ENCODE measurements at places on chromosomes 13 and 19.

DNA sequence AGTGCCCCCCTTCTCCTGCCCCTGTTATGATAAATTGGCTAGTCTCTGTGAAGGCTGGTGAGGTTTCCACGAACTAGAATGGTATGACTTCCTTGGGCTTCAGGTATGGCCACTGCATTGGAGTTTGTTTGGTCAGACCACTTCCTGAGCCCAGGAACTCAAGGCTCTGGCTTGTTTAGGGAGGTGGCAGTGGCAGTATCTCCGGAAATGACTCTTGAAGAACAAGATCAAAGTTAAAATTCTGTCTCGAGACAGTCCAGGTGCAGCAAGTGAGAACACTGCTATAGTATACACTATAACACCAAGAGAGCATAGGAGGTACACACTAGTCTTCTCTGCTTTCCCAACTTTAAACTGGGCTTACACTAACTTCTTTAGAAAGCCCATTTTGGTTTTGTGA is 309.1 kb downstream of the KLF12 start:
- H3K27ac ChIP-seq = no peak overlapping the region
- H3K27me3 ChIP-seq = no peaks in the 10 kb centered on the region
- H3K36me3 ChIP-seq = no peaks in the 10 kb centered on the region
- no peak overlapping the region for H3K4me3 ChIP-seq

DNA sequence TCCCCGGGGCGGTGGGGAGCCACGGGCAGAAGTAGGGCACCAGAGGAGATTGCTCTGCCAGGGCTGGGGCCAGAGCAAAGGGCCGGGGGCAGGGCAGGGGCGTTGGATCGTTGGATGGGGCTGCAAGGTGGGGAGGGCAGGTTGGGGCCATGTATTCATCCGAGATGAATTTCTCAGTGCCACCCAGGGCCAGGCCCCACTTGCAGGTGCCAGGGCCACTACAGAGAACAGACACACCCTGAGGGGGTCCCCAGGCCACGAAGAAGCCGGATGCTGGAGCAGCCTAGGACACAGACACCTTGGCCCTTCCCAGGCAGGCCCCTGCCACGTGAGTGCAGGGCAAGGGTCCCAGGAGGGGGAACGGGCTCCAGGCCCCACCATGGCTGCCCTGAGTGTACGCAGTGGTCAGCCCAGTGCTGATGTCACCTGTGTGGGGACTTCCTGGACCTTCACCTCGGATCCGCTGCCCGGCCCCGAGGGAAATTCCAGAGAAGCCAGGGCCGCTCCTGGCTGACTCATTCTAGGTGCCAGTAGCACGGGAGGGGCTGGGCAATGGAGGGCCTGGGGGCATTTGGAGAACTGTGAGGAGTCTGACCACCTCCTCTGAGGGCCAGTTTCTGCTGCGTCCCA is 9.6 kb upstream of the SBNO2 start:
- no peaks in the 10 kb centered on the region for H3K36me3 ChIP-seq
- no peaks in the 10 kb centered on the region for H3K27me3 ChIP-seq
- peak overlapping the region; percentile 43 for H3K27ac ChIP-seq

GRCh38 chr19:29851769-29852521 is 40.2 kb downstream of the CCNE1 start:
- H3K4me1 ChIP-seq = peaks cover 28% of the 10 kb centered on the region
- H3K4me3 ChIP-seq = no peak overlapping the region
- H3K27ac ChIP-seq = no peak overlapping the region
- no peaks in the 10 kb centered on the region for H3K36me3 ChIP-seq
- no peak for DNase-seq

- H3K36me3 ChIP-seq = no peaks in the 10 kb centered on the region
- H3K4me3 ChIP-seq = no peak overlapping the region
- no peaks in the 10 kb centered on the region for H3K4me1 ChIP-seq
- no peak overlapping the region for H3K27ac ChIP-seq
- no peaks in the 10 kb centered on the region for H3K27me3 ChIP-seq
Observed at GRCh38 chr13:109226631-109227030, 559.8 kb downstream of the IRS2 start.

DNA sequence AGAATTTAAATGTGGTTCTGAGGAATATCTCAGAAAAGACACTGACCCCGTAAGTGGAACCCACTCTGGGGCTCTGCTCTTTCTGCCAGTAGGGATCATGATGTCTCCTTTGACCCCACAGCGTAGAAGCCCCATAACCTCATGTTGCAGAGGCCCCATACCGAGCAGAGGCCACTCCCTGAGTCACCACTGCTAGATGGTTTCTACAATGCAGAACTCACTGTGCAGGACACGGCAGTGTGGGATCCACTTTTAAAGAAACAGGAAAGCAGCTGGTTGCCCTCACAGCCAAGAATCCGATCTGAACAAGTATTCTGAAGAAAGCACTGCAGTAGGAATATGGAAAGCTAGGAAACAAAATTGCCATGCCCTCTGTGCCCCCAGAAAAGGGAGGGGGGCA is 4.2 kb downstream of the SLC7A1 start:
- H3K27ac ChIP-seq = no peak overlapping the region
- H3K27me3 ChIP-seq = peaks cover 2% of the 10 kb centered on the region
- H3K4me3 ChIP-seq = no peak overlapping the region
- peaks cover 38% of the 10 kb centered on the region for H3K36me3 ChIP-seq

GRCh38 chr13:48586591-48587103 is 53.8 kb upstream of the RCBTB2 start:
- H3K36me3 ChIP-seq = no peaks in the 10 kb centered on the region
- H3K4me3 ChIP-seq = no peak overlapping the region
- H3K27ac ChIP-seq = no peak overlapping the region
- peaks cover 92% of the 10 kb centered on the region for H3K4me1 ChIP-seq
- DNase-seq = no peak

- no peak overlapping the region for H3K27ac ChIP-seq
- H3K36me3 ChIP-seq = no peaks in the 10 kb centered on the region
- no peak for DNase-seq
- no peak overlapping the region for H3K4me3 ChIP-seq
- no peaks in the 10 kb centered on the region for H3K27me3 ChIP-seq
- peaks cover 53% of the 10 kb centered on the region for H3K4me1 ChIP-seq
Observed at GRCh38 chr19:2619076-2619475, 83.4 kb downstream of the GNG7 start.

GRCh38 chr13:24675806-24676570 is 4.2 kb upstream of the ATP12A start:
- H3K27ac ChIP-seq = no peak overlapping the region
- DNase-seq = no peak
- H3K36me3 ChIP-seq = no peaks in the 10 kb centered on the region
- peaks cover 7% of the 10 kb centered on the region for H3K4me1 ChIP-seq
- H3K4me3 ChIP-seq = no peak overlapping the region

DNA sequence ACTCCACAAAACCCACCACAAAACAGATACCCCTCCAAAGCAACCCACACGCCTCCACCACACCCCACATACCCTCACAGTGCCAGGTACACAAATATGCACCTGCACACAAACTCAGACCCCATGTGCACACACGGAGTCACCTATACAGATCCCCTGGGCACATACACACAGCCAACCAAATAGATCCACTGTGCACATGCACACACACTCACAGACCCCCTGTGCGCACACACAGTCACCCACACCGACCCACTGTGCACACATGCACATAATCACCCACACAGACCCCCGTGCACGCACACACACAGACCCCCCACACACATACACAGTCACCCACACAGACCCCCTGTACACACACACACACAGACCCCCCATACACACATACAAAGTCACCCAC is 107.8 kb downstream of the HSPH1 start:
- H3K4me3 ChIP-seq = no peak overlapping the region
- H3K27me3 ChIP-seq = no peaks in the 10 kb centered on the region
- no peak for DNase-seq
- H3K4me1 ChIP-seq = no peaks in the 10 kb centered on the region
- no peaks in the 10 kb centered on the region for H3K36me3 ChIP-seq
- H3K27ac ChIP-seq = no peak overlapping the region

DNA sequence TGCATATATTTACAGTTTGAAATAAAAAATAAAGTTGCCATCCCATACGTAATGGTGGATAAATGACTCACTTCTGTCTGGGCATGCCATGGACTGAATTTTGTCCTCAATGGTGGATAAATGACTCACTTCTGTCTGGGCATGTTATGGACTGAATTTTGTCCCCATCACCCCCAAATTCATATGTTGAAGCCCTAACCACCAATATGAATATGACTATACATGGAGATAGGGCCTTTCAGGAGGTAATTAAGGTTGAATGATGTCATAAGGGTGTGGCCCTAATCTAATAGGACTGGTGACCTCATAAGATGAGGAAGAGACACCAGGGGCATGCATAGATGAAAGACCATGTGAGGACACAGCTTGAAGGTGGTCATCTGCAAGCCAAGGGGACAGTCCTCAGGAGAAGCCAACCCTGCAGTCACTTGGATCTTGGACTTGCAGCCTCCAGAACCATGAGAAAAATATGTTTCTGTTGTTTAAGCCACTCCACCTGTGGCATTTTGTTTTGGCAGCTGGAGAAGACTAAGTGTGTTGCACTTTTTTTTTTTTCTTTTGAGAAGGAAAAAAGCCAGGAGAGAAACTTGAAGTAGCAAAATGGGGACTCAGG is 41.8 kb downstream of the RFC3 start:
- H3K27ac ChIP-seq = no peak overlapping the region
- no peaks in the 10 kb centered on the region for H3K27me3 ChIP-seq
- H3K36me3 ChIP-seq = no peaks in the 10 kb centered on the region
- DNase-seq = no peak
- no peaks in the 10 kb centered on the region for H3K4me1 ChIP-seq
- no peak overlapping the region for H3K4me3 ChIP-seq

- no peak for DNase-seq
- H3K27me3 ChIP-seq = no peaks in the 10 kb centered on the region
- peaks cover 53% of the 10 kb centered on the region for H3K4me1 ChIP-seq
- no peaks in the 10 kb centered on the region for H3K36me3 ChIP-seq
Observed at GRCh38 chr13:40600149-40600751, 66.2 kb downstream of the FOXO1 start.

GRCh38 chr13:26480246-26480855 is 77.1 kb upstream of the WASF3 start:
- no peaks in the 10 kb centered on the region for H3K36me3 ChIP-seq
- H3K27me3 ChIP-seq = no peaks in the 10 kb centered on the region
- DNase-seq = no peak
- peaks cover 13% of the 10 kb centered on the region for H3K4me1 ChIP-seq

GRCh38 chr19:7961920-7962626 is 18.6 kb upstream of the TIMM44 start:
- no peak overlapping the region for H3K4me3 ChIP-seq
- H3K36me3 ChIP-seq = peaks cover 64% of the 10 kb centered on the region
- H3K4me1 ChIP-seq = peaks cover 24% of the 10 kb centered on the region
- H3K27me3 ChIP-seq = no peaks in the 10 kb centered on the region
- H3K27ac ChIP-seq = peak overlapping the region; percentile 37

GRCh38 chr13:100610391-100611347 is 22.1 kb upstream of the GGACT start:
- peaks cover 5% of the 10 kb centered on the region for H3K4me1 ChIP-seq
- no peaks in the 10 kb centered on the region for H3K27me3 ChIP-seq
- no peak overlapping the region for H3K27ac ChIP-seq
- DNase-seq = no peak

GRCh38 chr19:47687906-47688305 is 25.3 kb upstream of the EHD2 start:
- no peaks in the 10 kb centered on the region for H3K36me3 ChIP-seq
- H3K4me3 ChIP-seq = no peak overlapping the region
- H3K27ac ChIP-seq = no peak overlapping the region
- DNase-seq = no peak
- no peaks in the 10 kb centered on the region for H3K27me3 ChIP-seq
- H3K4me1 ChIP-seq = no peaks in the 10 kb centered on the region

GRCh38 chr13:39350461-39350881 is 252.5 kb downstream of the LHFPL6 start:
- DNase-seq = no peak
- no peaks in the 10 kb centered on the region for H3K36me3 ChIP-seq
- no peak overlapping the region for H3K27ac ChIP-seq
- H3K4me3 ChIP-seq = no peak overlapping the region
- H3K27me3 ChIP-seq = no peaks in the 10 kb centered on the region
- H3K4me1 ChIP-seq = no peaks in the 10 kb centered on the region

DNA sequence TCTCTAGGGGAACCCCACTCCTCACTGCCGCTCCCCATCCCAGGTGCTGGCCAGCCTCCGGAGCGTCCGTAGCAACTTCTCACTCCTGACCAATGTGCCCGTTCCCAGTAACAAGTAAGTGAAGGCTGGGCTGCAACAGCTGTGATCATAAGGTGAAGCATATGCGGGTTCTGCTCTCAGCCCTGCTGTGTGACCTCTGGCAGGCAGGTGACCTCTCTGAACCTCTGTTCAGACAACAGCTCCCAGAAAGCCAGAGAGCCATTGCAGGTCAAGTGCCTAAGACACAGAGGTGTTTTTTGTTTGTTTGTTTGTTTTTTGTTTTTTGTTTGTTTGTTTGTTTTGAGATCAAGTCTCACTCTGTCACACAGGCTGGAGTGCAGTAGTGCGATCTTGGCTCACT is 28.7 kb downstream of the PDE4A start:
- H3K36me3 ChIP-seq = no peaks in the 10 kb centered on the region
- no peak overlapping the region for H3K4me3 ChIP-seq
- DNase-seq = no peak

DNA sequence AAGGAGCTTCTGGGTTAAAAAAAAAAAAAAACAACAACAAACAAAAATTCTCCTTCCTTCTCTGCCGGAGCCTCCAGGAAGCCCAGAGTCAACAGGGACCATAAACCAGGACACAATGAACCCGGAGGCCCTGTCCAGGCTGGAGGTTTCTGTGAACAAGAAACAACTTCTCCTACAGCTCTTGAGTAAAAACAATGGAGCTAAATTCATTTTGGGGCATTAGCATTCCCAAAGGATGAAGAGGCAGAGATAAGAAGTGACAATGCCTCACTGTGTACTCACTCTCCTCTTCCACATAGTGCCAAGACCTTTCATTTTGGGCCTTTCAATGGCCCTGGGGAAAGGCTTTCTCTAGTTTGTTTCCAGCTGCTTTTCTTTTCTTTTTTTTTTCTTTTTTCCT is 9.0 kb downstream of the RHPN2 start:
- no peak overlapping the region for H3K27ac ChIP-seq
- no peak for DNase-seq
- H3K4me1 ChIP-seq = peaks cover 66% of the 10 kb centered on the region
- H3K4me3 ChIP-seq = no peak overlapping the region

- no peaks in the 10 kb centered on the region for H3K27me3 ChIP-seq
- no peak overlapping the region for H3K4me3 ChIP-seq
- peaks cover 10% of the 10 kb centered on the region for H3K4me1 ChIP-seq
Observed at GRCh38 chr19:4447327-4448146, 10.1 kb downstream of the UBXN6 start.

DNA sequence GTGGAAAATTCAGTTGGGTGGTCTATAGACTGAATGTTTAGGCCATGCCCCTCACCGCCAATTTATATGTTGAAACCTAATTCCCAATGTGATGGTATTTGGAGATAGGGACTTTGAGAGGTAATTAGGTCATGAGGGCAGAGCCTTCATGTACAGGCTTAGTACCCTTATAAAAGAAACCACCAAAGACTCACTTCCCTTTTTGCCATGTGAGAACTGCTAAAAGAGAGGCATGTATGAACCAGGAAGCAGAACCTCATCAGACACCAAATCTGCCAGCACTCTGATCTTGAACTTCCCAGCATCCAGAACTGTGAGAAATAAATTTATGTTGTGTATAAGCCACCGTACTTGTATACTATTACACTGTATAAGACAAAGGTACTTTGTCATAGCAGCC is 40.6 kb downstream of the UQCRFS1 start:
- H3K36me3 ChIP-seq = no peaks in the 10 kb centered on the region
- no peak overlapping the region for H3K27ac ChIP-seq
- no peak overlapping the region for H3K4me3 ChIP-seq

GRCh38 chr19:2503521-2504109 is 27.7 kb downstream of the GADD45B start:
- DNase-seq = no peak
- H3K27ac ChIP-seq = no peak overlapping the region
- H3K4me3 ChIP-seq = peak overlapping the region; percentile 50
- peaks cover 42% of the 10 kb centered on the region for H3K4me1 ChIP-seq
- H3K36me3 ChIP-seq = no peaks in the 10 kb centered on the region
